ENCODE measurements at places on chromosomes 5 and 9.

GRCh38 chr5:127518319-127518621, 830 bp downstream of the PRRC1 start:
- no peak for DNase-seq

DNA sequence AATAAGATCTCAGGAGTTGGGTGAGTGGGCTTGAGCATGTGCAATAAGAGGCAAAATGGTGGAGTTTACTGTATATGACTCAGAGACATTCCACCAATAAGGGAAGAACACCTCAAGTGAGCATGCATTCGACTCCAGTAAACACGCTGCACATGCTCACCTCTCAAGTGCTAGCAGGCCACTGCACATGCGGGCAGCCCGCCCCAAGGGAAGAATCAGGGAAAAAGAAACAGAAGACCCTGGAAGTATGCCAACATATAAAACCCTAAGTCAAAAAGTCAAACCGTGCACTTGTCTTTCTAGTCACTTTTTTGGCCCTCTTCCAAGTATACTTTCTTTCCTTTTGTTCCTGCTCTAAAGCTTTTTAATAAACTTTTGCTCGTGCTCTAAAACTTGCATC, 245.3 kb upstream of the RASA1 start:
- no peak for DNase-seq

DNA sequence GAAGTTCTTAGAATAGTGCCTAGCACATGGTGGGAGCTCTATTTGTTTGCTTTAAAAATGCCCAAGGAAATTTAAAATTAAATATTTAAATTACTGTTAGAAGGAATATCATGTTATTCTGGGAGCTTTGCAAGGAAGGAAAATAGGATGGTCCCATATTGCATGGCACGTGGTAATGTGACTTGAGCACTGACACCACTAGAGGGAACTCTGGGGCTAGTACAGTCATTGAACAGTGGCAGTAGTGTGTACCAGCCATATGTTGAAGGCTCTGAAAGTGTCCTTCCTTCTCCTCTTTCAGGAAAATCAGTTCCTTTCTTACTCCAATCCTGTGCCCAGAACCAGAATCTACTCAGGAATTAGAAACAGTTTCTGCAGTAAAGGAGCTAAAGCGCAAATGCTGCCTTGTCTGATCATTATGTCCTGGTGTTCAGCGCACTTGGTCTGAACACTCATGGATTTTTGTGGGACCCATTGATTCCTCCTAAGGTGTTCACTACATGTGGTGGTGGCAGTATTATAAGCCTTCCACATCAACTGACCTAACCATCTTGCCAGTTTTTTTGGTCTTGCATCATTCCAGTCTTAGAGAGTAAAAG, 54.1 kb downstream of the GDA start:
- DNase-seq, result no peak

DNA sequence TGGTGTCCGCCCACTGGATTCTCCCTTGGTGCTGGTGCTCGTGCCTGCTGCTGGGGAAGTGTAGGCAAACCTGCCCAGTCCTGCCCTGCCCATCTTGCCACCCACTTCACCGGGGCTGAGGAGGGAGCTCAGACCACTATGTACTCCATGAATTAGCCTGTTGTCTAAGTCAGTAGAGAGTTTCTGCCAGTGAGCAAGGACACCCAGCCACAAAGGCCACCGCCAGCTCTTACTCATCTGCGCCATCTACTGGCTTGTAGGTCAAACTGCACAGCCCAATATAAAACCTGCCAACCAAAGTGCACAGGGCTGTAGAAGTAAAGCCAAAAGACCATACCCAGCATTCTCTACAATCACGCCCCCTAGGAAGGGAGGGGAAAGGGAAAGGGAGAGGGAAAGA, 102.3 kb downstream of the GLIS3 start:
- no peak for DNase-seq

DNA sequence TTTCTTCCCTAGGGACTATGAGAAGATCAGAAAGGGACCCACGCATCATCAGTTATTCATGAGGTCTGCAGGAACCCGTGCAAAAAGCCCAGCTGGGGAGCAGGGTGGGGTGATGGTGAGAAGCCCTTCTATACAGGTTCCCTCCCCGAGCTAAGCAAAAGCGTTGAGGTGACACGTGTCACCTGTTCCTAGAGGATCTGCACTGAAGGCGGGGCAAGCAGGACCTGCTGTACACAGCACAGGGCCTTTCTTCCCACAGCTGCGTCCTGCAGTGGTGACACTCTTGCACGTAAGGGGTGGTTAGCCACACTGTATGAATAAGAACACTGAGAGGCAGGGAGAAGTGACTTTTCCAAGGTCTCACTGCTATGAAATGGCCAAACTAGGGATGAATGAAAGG, 37.2 kb upstream of the SH3PXD2B start:
- no peak for DNase-seq

DNA sequence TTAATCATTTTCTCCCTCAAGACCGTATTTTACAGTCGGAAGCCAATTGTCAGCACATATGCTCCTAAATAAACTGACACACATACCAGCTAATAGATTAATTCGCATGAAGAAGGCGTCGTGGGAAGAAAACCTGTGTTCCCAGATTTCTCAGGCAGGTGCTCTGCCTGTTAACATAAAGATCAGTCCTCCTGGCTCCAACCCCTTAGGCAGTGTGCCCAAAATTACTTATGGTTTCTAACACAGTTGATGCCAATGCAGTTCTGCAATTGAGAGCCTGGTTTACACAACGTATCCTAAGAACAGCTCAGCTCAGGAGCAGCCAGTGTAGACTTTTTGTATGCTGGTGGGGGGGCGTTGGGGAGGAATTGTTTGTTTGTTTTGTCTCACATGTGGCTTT, 208.3 kb downstream of the ENC1 start:
- no peak for DNase-seq

DNA sequence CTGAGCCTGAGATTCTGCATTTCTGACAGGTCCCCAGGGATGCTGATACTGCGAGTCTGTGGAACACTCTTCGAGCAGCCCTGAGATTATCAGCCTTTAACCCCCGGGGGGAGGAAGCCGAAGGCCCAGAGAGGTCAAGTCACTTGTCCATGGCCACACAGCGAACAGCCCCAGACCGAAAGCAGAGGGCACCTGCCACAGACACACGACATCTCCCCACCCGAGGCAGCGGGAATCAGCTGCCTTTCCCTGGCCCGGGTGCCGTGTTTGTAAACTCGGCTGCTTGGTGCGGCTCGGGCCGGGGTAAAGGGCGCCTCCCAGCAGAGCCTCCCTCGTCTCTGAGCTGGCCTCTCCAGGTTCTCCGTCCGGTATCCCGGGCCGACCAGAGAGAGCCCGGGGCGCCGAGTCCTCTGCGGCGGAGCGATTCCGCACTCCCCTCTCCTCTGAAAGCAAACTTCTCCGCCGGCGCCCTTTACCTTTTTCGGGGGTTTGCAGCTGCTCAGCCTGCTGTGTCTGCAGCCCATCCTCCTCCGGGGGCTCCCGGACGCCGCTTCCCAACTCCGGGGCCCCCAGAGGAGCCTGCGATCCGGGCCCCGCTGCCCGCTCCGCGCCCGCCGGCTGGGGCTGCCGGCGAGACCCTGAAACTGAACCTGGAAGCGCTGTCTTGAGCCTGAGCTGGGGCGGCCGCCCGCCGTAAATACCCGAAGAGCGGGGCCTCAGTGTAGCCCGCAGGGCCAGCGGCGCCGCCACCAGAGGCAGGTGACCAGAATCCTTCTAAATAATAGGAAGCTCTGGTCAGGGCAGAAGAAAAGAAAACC, at the start of gene CCDC69:
CCDC69 (minus strand) TSS at position 646 of the 818 bp plus-strand sequence; CDS start at position 524, 122 bp downstream.
- DNase-seq, result peak; percentile 90

DNA sequence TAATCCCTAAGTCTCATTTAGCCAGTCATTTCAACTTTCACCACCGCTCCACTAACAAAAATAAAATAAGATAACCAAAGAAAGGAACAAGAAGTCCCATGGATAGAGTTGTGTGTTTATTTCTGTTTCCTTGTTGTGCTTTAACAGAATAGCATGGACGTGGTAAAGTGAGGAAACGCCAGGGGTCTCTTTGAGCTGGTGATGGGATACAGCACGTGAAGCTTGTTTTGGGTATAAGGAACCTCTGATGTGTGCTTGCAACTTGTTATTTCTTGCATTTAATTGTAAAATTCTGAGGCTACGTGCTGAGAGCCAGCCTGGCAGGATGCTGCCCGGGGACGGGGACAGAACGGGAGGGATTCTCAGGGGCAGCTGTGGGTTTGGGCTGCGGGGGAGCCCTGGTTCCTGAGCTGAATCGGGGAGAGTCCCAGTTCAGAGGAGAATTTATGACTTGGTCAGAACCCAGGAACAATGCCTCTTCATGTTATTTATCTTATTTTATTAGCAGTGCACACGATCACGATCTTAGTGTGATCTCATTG, 63.4 kb downstream of the ANKRD33B start:
- DNase-seq, result no peak

GRCh38 chr9:28121366-28121765, 548.1 kb upstream of the C9orf72 start:
- no peak for DNase-seq

GRCh38 chr5:91288118-91288916, 94.8 kb downstream of the ARRDC3 start:
- DNase-seq, result no peak

DNA sequence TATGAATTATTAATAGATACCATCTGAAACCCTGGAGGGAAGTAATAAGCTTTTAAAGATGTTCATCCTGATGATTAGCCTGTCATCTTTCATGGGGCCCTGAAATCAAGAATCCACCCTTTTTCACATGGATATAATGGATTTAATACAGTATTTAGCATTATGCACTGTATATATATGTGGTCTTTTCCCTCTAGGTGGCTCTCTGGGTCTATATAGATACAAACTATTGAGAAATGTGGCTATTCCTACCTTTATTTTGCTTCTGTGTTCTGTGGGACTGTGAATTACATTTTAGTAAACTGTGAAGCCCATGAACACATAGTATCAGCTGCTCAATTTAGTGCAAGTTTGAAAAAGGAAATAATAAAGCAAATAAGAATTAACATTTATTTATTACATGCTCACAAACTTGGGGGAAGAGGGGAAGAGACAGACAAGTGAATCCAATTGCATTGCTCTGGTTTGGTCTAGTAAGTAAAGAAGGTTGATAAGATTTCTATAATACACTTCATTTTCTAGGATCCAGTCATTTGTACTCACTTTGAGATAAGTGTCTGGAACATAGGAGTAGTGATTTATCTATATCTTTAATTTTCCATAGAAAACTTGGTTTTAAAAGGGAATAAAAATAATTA, 112.2 kb downstream of the SCAMP1 start:
- DNase-seq, result no peak

DNA sequence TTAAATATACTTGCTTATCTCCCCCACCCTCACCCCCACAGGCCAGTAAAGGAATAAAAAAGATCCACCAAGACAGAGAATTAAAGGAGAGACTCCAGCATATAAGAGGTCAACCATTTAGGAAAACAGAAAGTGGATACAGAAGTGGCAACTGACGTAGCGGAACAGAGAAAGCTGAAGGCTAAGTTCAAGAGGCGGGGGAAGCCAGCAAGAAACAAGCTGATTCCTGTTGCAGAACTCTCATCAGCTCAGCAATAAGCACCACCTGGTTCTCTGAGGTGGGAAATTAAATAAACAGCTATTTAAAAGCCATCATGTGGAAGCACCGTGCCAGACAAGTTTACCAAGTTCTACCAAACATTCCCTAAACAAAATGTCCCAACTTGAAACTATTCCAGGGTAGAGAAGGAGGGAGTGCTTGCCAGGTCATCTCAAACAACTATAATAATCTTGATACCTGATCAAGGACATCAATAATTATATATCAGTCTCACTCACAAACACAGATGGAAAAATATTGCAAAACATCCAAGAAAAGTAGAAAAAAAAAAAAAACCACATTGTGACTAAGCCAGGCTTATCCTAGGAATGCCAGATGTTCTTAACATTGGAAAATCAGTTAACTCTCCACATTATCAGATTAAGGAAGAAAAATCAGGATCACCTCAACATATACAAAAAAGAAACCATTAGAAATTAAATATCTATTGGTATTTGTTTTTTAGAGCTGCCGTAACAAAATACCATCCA, 7.3 kb upstream of the ARL15 start:
- no peak for DNase-seq

GRCh38 chr9:33467526-33467925, 6.2 kb downstream of the NOL6 start:
- DNase-seq, result peak; percentile 14

- DNase-seq, result no peak
Observed at GRCh38 chr5:85225388-85225787, 840.7 kb upstream of the EDIL3 start.

GRCh38 chr9:118630931-118631595, 738.2 kb downstream of the BRINP1 start:
- no peak for DNase-seq

Data from left ventricle myocardium superior (tissue), 1 donor.